ENCODE measurements at places on chromosomes 7 and 10.

DNA sequence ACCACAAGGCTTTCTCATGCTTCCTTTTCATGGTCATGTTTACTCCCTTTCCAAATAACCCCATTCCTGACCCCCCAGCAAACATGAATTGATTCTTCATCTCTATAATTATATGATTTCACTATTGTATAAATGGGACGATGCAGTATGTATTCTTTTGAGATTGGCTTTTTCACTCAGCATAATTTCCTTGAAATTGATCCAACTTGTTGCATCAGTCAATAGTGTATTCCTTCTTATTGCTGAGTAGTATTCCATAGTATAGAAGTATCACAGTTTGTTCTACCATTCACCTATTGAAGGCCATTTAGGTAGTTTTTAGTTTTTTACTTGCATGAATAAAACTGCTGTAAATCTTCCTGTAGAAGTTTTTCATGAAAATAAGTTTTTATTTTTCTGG, 264.7 kb downstream of the BAMBI start:
- DNase-seq: no peak

GRCh38 chr10:48905311-48905710, 34.3 kb downstream of the LRRC18 start:
- DNase-seq: no peak

GRCh38 chr10:35208949-35209613, 82.4 kb downstream of the CREM start:
- DNase-seq: no peak

DNA sequence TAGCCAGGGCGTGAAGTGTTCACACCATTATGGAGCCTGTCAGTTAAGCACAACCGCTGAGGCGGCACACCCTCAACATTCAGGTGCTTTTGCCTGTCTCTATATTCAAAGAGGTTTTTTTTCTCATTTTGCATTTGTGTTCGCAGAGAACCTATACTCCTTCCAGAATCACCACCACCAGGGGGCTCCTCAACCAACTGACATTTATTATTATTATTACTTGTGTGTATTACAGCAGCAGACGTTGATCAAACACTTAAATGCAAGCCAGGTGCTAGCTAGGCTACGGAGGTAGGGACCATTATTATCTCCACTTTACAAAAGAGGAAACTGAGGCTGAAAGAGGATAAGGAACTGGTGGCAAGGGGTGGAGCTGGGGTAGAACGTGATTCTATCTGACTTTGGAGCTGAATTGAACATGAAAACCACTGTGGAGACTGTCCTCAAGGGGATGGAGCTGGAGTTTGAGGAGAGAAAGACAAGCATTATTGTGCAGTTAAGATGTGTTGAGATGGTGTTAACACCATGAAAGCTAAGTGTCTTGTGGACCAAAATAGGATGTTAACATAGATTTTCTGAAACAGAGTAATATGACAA, 133.8 kb upstream of the PLXNA4 start:
- no peak for DNase-seq

DNA sequence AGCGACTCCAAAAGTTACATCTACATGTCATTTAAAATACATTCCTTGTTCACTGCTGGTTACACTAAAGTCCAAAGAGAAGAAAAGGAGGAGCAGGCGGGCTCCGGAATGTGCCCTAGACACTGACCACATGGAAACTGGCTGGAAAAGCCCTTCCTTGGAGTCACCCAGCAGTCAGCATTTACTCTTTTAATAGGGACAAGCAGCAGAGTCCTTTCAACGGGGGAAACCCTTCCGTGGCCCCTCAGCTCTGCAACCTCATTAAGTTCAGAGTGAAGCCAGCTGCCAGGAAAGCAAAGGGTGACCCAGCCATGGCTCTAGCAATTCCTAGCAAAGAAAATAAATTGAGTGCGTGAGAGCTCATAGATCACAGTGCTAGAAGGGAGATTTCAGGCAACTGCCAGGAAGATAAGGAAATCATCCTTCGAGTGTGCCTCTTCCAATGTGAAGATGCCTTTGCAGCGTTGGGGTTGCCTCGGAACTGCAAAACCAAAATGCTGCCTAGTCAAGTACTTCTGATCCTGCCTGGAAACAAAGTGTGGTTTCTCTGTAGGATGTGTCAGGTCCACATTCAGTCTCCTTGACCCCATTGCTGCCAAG, 101.6 kb downstream of the SORBS1 start:
- no peak for DNase-seq

DNA sequence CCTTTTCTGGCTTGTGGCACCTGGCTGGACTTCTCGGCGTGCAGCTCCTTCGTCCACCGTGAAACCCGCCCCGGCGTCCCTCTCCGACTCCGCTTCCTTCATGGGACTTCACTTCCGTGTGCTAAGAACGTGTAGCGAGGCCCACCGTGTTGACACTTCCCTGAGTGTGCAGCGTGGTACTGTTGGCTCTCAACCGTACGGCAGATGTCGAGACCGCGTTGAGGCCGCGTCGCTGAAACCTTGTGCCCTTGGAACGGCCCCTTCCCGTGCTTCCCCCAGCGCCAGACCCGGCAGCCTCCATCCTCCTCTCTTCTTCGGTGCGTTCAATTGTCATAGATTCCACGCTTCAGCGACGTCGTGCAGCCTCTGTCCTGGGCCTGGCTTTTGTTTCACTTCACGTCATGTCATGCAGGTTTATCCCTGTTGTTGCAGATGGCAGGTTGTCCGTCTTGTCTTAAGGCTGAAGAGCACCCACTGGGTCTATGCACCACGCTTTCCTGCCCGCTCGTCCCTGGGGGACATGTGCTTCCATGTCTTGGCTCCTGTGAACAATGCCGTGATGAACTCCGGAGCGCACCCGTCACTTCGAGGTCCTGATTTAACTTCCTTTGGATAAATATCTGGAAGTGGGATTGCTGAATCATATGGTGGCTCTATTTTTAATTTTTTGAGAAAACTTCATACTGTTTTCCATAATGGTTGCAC, 465.3 kb downstream of the DNAJB6 start:
- DNase-seq: no peak

Data from 8988T (cell line).